ENCODE measurements at places on chromosomes 13 and 19.

- no peak for DNase-seq
Measured at GRCh38 chr13:33134213-33134612, 118.0 kb downstream of the KL start.

DNA sequence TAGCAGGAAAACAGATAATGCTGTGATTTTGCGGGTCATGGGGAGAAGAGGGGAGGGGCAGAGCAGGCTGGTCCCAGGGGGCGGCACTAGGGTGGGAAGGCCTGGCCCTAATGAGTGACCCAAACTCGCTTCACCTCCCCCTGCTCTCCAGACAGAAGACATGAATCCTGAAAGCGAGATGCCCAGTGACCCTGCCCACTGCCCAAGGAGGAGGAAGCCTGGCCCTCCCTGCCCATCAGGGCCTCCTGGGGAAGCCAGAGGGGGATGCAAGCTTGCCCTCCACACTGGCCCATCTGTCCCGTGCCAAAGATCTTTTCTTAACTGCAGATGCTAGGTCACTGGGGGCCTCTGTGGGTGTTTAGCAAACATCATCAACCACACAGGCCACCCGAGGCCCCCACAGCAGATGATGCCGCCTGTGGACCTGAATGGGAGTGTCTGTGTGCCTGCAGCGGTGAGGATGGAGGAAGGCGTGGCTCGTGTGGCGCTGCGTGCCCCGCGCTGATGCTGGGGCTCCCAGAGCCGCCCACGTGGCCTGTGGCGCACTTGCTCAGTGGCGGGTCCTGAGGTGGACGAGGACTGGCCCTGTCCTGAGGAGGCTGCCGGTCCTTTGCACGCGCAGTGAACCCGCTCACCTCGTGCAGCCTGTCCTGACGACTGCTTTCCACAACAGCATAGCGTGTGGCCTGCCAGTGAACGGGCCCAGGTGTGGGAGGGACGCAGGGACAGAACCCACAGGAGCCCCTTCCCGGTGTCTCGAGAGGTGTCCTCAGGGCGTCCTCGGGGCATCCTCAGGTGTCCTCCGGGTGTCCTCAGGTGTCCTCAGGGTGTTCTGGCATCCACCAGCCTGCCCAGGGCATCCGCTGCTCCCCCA is 80.5 kb upstream of the MCF2L start:
- no peak for DNase-seq

DNA sequence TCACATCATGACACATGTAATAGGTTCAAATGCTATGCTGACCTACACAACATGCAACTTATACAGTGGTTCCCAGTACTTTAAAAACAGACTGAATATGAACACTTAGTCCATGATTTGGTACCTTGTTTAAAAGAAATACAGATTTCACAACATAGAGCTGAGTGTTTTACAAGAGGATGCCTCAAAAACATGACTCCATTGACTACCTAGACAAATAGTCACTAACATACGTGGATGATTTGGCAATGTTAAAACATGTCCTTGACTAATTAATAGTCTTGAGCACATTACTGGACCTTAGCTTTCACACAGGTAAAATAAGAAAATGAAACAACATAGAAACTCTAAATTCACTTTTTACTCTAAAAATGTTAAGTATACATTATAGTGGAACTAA is 300.1 kb downstream of the DIAPH3 start:
- no peak for DNase-seq

DNA sequence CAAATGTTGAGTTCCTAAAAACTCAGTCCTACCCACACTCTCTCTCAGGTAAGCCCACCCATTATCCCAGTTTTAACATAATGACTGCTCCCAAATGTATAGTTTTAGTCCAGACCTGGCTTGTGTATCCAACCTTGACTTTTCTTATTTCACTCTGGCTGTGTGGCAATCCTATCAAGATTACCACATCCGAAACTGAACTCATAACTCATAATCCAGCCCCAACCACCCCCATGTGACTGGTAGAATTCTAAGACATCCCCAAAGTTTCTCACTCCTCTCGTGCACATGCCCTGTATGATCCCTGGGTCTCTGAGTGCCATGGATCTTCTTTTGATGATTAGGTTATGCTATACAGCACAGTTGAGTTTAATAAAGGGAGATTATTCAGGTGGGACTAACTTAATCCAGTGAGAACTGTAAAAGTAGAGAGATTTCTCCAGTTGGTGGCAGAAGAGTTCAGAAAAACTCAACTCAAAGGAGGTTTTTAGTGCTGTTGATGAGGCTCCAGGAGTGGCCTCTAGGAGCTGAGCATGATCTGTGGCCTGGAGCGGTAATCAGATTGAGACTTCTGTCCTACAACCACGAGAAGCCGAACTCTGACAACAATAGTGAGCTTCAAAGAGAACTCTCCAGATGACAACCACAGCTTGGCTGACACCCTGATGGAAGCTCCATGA is 413.4 kb downstream of the ZNF536 start:
- no peak for DNase-seq

GRCh38 chr13:99658261-99658991 is 157.2 kb downstream of the TM9SF2 start:
- DNase-seq: peak; percentile 70

GRCh38 chr19:57004418-57004817 is 115.4 kb upstream of the USP29 start:
- no peak for DNase-seq

Data from CD4-positive, alpha-beta T cell treated with Interleukin-15 for 4 hours (primary cell).